ENCODE measurements at places on chromosomes 5 and 9.

DNA sequence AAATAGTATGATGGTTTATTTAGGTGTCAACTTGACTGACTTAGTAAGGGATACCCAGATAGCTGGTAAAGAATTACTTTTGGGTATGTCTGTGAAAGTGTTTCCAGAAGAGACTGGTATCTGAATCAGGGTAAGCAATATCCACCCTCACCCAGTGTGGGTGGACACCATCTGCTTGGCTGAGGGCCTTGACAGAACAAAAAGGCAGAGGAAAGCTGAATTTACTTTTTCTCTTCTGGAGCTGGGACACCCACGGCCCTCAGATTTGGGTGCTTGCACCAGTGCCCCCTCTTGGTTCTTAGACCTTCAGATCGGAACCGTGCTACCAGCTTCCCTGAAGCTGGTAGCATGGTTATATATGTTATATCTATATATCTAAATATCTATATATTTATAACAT is 489.5 kb upstream of the MPDZ start:
- no peak for DNase-seq

GRCh38 chr9:87665505-87665904 is 60.4 kb upstream of the CTSL start:
- no peak for DNase-seq

- no peak for DNase-seq
Measured at GRCh38 chr5:122156724-122157325, 27.5 kb downstream of the ZNF474 start.

DNA sequence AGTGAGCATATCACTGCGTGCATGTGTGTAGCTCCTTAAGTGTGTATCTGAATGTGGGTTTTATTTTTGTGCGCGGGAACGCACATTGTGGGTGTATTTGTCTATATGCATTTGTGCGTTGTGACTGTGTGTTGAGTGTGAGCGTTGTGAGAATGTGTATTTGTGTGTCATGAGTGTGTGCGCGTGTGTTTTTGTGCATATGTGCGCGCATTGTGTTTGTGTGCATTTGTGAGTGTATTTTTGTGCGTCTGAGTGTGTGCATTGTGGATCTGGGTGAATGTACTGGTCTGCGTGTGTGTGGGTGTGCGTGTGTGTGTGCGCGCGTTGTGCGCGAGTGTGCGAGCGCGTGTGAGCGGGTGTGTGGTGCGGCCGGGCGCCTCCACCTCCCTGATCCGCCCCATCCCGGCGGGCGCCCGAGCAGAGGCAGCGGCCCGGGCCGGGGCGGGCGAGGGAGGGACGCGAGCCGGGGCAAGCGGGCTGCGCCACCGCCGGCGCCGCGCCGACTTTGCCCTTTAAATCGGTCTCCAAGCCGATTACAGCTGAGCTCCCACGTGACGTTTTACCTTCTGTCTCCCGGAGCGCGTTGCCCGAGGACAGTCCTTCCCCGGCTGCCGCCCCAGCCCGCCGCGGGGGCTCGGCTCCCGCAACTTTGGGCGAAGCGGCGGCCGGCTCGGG is at the start of gene RASGRF2:
Gene RASGRF2 (plus strand): TSS at position 596 of the 675 bp plus-strand sequence. CDS start 376 bp downstream, outside the sequence.
- peak; percentile 50 for DNase-seq

DNA sequence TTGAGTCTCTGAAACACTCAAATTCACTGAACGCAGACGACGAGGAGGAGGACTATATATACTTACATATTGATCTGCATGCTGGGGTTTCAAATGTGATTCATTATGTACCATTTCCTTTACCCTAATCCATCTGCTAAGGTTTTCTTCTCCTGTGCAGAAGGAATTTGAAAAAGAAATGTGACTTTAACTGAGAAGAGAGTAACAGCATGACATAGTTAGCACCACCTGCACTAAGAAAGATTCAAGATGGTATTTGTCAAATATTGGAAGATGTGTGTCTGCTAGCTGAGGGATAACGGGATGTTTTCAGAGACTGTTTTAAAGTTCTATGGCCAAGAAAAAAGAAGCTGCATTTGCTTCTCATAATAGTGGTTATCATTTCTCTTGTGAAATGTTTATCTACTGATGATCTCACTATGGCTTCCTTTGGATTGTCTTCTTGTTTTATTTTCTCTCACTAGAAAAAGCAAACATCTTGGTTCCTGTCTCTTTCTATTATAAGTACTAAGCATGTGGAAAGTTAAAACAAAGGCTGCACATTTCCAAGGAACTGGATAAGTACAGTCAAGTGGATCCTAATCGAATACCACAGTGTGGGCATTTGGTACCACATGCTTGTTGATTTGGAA is 89.8 kb upstream of the TLE4 start:
- DNase-seq, result no peak

GRCh38 chr5:7250611-7251010 is 145.3 kb upstream of the ADCY2 start:
- DNase-seq, result no peak

GRCh38 chr9:136156209-136157120 is 37.8 kb upstream of the TMEM250 start:
- no peak for DNase-seq

- peak; percentile 55 for DNase-seq
Measured at GRCh38 chr9:98848450-98849149, 41.1 kb downstream of the GALNT12 start.
